Head of caudate nucleus (tissue), 42 donors: ENCODE measurements at places on chromosomes 7 and 10.
A peak's percentile ranks its signal among the peaks of the same experiment; 100 is the strongest.

DNA sequence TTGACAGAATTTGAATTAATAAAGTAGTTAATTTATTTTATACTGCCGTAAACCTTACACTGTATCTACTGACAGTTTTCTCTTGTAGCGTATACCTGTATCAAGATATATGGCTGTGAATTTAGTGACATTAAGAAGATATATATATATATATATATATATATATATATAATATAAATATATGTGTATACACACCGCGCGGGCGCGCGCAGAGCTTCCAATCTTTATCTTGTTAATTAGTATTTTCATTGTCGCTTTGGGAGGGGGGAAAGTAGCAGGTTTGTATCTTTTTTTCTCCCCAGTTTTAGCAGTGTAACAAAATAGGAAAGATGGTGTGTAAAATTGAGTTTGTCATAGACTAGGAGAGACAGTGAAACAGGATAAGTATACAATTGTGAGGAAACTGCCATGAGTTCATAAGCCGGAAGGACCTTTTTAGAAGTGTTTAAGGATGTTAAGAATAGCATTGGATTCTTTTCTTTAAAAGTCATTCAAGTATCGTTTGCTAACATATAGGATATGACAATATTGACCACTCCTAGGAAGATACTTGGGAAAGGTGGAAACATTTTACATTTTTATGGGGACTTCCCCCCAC, 2.0 kb downstream of the PLEKHA1 start:
- no peak for DNase-seq

DNA sequence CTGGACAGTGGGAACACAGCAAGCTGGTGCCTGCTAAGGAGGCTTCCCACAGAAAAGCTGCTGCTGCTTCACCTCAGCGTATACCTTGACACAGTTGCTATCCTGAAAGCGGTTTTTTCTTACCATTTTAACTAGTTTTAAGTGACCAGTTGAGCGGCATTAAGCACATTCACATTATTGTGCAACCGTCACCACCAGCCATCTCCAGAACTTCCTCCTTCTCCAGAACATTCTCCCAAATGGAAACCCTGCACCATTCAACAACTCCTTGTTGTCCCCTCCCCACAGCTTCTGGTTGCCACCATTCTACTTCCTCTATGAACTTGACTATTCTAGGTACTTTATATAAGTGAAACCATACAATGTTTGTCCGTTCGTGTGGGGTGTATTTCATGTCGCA, 169.9 kb downstream of the SNX10 start:
- DNase-seq = no peak

DNA sequence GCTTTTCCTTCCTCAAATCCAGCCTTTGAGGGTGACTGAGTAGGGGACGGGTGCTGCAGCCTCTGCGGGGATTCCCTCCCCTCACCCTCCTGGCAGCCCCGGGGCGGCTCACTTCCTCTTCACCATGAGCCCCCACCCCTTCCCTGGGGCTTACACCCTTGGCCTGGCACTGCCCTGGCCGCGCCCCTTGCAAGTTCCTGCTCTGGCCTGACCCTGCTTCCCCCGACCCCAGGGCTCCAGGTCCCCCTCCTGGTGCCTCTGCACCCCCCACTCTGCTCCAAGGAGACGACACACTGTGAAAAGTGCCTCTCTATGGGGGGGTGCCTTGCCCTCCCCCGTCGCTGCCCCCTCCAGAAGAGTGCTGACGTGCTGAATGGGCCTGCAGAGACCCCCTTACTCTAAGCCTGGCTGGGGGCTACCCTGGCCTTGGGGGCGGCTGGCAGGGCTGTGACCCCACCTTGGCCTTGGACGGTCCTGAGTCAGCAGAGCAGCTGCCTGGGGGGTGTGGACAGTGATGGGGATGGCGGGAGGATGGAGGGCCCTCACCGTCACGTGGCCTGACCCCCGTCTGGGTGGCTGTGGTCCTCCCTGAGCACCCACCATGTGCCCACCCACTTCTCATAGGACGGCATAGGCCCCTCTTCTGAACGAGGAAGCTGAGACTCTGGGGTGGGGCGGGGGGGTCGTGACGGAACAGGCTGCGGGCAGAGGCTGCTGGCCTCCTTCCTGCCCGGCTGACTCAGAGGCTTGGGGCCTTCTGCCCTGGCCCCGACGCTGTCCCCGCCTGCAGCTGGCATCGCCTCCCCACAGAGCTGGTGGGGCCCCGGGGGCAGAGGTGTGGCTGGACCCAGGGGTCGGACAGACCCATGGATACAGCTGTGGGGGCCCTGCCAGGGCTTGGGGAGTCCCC, 9.8 kb downstream of the LFNG start:
- peak; percentile 57 for DNase-seq

DNA sequence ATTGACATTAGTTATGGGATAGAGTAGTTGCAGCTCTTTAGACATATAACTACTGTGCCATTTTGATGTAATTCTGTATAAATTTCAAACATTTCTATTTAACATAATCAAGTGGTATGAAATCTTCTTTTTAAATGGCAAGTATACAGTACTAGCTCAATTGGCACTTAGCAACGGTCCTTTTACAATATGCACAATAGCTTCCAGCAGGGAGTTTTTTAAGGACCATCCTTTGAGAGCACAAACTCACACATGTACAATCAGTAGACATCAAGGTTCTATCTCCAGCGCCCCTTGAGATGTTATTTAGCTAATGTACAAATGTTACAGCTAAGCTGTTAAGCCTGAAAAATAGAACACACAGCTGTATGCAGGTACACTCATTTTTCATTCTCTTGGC, 480.7 kb downstream of the TFEC start:
- no peak for DNase-seq

DNA sequence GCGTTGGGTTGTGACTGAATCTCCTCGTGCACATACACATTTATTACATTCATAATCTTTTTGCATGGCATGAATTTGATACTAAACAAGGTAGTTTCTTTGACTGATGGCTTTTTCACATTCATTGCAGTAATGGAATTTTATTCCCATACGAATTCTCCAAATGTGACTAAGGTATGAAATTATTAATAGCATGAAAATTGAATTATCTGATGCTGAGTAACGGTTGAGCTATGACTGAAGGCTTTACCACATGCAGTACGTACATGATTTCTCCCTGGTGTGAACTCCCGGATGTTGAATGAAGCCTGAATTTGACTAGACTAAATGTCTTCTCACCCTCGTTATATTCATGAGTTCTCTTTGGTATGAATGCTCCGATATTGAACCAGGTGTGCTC, 104.4 kb upstream of the C1GALT1 start:
- DNase-seq = no peak

- DNase-seq = no peak
These were observed 104.1 kb upstream of the SLC25A13 start for GRCh38 chr7:96426027-96426426.

DNA sequence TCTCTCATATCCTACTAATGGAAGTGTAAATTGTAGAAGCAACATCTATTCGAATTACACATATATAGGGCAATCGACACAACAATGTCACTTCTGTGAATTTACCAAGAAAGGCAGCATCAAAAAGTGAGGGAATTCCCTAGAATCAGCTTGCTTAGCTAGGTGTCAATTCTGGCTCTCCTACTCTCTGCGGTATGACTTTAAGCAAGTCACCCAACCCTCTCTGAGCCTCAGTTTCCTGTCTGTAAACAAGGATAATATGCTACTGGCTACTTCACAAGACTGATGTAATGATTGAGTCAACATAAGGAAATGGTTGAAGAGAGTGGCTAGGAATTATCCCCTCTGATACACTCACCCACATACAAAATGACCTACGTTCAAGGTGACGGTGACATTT, 19.4 kb downstream of the CCDC6 start:
- DNase-seq = no peak

DNA sequence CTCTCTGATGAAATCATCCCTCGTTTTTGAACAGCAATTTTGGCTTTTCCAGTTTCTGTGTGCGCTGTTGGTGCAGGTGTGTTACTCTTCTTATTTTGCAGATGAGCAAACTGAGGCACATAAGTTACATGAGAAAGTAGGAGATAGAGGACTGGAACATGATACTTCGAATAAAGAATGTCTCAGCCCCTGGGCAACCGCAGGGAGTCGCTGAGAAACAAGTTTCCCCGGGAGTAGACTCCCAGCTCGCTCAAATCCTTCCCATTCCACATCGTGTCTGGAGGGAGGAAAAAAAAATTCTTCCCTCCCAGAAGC, 18.0 kb downstream of the MXI1 start:
- DNase-seq = no peak

DNA sequence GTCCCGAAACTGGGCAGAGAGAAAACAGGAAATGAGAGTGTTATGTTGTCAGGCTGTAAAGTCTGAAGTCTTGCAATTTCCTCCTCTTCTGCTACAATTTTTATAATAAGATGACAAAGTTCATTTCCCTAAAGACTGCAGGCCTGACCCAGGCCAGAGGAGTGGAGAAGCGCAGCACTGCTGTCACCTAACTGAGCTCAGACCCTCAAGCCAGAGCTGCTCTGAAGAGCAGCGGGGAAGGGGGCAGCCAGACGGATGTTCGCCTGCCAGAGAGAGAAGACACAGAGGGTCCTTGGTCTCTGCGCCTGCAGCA, 12.6 kb upstream of the AOAH start:
- DNase-seq = no peak

- DNase-seq = no peak
These were observed 1297.2 kb upstream of the LRRTM3 start for GRCh38 chr10:65628493-65629139.

- DNase-seq = no peak
These were observed 2.4 kb upstream of the MTPN start for GRCh38 chr7:135979471-135980011.

DNA sequence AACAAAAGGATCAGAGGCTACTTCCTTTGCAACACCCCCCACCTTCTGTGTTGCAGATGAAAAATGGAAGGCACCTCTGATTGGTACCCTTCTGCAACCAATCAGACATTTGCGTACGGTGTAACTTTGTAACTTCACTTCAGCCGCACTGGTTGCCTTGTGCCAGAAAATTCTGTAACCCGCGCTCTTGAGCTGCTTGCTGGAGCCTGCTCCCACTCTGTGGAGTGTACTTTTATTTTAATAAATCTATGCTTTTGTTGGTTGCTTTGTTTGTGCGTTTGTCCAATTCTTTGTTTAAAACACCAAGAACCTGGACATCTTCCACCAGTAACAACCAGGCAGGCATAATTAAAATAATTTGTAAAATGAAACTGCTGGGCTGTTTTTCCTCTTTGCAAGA, 31.5 kb upstream of the TAX1BP1 start:
- DNase-seq = no peak

GRCh38 chr10:74981831-74982633, 129.4 kb upstream of the SAMD8 start:
- no peak for DNase-seq

- DNase-seq = no peak
These were observed 23.6 kb downstream of the MKRN1 start for GRCh38 chr7:140455743-140456142.

DNA sequence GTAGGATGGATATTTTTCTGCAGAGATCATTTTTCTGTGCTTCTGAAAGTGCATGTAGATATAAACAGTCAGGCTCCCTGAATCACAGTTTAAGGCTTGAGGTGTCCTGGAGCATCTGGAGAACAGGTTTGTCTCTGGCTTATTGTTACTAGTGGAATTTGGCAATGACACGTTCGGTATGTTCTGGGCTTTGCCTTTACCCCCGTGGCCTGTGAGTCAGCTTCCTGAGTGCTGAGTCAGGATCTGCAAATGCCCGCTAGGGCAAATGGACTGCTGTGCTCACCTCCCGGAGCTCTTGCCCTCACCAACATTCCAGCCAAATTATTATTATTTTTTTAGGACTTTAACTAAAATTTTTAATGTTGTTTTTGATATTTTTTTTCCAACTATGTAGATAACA, 192.5 kb upstream of the PRSS1 start:
- DNase-seq = no peak

GRCh38 chr7:99447943-99448342, 9.2 kb downstream of the CPSF4 start:
- DNase-seq = no peak

GRCh38 chr7:8169171-8169570, 92.8 kb downstream of the ICA1 start:
- no peak for DNase-seq

- DNase-seq = peak; percentile 30
These were observed 82.4 kb upstream of the CHST15 start for GRCh38 chr10:124175701-124176348.

- DNase-seq = no peak
These were observed 46.7 kb upstream of the PLCE1 start for GRCh38 chr10:93947055-93947454.

DNA sequence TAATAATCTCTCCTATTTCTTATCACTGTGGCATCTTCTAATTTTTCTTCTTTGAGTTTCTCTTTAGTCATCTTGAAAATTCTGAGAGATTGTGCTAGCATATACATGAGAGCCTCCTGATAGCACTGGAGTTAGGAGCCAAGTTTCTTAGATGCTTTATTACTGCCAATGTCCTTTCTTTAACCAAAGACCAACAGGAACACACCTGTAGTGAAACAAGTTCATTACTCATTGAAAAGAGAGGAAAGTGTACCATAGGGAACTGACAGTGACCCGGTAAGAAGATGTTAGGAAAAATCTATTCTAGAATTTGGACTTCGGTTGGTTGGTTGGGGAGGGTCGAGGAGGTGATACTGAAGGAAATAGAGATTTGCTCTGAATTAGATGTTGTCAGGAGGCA, 27.1 kb upstream of the CD36 start:
- no peak for DNase-seq

- DNase-seq = no peak
These were observed 167.0 kb downstream of the CTTNBP2 start for GRCh38 chr7:117706210-117706609.

- peak; percentile 81 for DNase-seq
These were observed 12.4 kb downstream of the CALY start for GRCh38 chr10:133324198-133324792.

- DNase-seq = no peak
These were observed 55.5 kb upstream of the LRGUK start for GRCh38 chr7:134071355-134072331.

- DNase-seq = no peak
These were observed 2.5 kb upstream of the ARL5B start for GRCh38 chr10:18656724-18657123.

GRCh38 chr10:127563718-127564553, 14.8 kb downstream of the NPS start:
- DNase-seq = peak; percentile 69

DNA sequence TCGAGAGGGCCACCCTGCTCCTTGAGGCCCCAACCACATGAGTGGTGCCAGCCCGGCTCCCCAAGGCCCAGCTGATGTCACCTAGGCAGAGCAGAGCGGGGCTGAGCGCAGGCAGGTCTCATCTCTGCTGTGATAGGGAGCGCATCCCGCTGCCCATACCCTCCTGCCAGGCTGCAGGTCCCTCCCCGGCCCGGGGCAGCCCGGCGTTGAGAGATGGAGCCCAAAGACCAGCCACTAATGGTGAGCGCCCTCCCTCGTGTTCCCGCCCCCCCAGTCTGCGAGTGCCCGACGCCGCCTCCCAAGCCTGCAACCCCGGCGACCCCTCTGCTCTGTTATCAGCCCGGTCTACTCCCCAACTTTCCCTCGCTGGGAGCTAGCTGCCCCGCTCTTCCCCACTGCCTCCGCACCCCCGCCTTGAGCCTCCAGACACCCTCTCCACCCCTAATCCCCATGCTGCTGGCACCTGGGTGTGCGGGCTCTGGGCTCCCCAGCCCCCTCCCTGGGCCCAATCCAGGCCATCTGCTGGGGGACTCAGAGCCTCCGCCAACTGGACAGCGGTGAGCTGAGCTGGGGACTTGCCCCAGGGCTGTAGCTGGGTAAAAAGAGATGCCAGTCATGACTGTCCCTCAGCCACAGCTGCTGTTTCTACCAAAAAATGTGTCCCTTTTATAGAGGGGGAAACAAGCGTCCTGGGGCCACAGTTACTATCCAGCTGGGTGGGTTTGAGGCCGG, 19.7 kb upstream of the CHST12 start:
- no peak for DNase-seq
